Type B pancreatic cell (in vitro differentiated cells): ENCODE measurements at places on chromosomes 5 and 9. TPM values are rescaled to one million over a fixed set of nuclear protein-coding genes. Genes with fewer than 3 reads are reported as not detected.

The CCDC192 gene
- total RNA-seq, result 0.31 and 2.0 TPM in 2 replicates

DNA sequence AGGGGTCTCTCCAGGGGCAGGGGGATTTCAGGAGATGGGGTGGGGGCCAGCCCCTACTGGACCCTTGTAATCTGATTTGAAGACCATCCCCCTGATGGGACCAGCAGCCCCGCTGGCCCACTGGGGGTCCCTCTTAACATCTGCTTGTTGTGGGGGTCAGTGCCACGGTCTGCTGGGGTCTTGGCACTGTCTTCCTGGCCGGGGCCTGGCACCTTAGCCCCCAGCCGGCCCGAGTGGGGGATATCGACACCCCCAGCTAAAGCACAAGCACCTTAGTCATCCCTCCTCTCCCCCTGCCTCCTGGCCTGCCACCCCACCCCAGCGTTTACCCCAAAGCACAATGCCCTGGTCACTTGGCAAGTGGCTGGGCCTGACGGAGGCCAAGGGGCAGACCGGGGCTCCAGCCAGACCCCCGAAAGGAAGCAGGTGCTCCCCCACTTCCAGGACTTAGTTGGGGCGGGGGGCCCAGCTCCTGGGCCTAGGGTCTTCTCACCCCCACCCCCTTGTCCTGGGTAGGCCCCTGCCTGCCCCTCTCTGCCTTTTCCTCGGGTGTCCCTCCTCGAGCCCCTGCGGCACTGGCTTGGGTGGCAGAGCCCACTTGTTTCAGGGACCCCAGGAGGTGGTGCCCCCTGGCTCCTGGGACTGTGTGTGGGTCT is 1.4 kb upstream of the NFX1 start:
- no peak for DNase-seq

DNA sequence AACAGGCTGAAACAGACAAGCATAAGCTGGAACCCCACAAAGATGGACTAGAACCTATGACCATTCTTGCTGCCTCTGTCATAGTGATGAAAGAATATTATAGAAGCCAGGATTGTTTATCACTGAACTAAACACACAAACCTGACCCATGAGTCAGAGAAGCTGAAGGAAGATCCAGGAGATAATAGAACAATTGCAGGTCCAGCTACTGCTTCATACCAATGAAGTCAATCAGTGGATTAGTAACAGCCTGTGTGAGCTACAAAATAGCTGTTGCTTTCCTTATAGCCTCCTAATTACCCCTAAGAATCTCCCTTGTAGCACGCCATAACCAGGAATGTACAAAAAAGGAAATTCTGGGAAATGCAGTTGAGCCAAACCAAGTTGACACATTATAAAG is 459.9 kb upstream of the ZNF462 start:
- no peak for DNase-seq

DNA sequence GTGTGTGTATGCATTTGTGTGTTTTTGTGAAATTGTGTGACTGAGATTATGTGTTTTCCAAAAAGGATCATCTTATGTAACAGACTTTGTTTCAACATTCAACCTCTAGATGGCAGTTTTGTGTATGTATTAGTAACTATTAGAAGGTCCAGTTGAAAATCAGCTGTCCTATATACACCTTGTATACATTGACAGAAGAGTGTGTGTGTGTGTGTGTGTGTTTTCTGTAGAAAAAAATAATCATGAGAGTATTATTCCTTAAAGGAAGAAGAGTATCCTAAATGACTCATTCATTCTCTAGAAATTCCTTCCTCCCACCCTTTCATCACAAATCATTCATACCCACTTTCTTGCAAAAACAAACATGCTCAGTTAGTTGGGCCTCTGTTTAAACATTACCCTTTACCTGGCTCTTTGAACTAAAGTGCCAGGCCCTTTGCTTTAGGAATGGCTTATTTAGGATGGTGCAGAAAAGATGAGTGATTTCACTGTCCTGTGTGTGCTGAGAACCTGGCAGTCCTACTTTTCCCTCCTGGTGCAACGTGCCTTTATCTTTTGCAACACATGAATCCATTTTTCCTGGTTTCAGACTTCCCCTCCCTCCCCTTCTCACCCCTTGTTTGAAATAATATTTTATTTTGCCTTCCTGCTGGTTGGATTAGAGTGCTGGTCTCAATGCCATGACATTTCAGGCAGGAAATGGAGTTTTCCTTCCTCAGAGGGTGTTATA is 152.2 kb downstream of the ARHGAP26 start:
- DNase-seq, result no peak

GRCh38 chr5:15500325-15501001 is 483 bp downstream of the FBXL7 start:
- DNase-seq, result peak; percentile 70

DNA sequence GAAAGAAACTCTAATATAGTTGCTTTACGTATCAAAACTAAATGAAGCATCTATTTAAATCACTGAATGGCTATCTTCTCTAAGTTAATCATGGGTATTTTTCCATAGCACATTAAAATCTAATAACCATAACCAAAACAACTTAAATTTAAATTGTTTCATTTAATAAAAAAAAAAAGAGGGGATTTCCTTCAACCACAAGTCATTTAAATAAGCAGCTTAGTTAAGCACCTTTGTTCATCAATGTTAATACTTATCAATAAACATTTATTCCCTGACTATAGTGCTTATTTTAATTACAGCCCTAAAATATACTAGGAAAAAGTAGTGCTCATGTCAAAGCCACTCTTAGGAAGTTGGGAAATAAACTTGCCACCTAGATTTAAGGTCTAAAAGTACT is 30.3 kb downstream of the ZNF608 start:
- DNase-seq, result no peak

GRCh38 chr9:124197177-124198095 is 60.3 kb upstream of the NEK6 start:
- no peak for DNase-seq
